Astrocyte of the spinal cord (primary cell): ENCODE measurements at places on chromosomes 6 and 20.

DNA sequence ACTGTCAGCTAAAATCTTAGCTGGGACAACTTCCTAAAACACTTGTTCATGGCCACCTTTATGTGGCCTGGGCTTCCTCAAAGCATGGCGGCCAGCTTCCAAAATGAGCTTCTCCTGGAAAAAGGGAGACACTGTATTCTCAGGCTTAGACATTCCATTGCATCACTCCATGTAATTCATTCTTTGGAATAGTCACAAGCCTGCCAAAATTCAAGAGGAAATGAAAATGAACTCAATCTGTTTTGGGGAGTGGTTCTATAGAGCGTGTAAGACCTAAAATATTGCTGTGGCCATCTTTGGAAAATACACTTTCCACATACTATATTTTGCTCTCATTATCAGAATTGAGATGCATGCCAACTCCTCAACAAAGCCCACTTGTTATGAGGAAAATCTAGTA lies 687.0 kb downstream of the KIF16B start:
- DNase-seq = no peak

DNA sequence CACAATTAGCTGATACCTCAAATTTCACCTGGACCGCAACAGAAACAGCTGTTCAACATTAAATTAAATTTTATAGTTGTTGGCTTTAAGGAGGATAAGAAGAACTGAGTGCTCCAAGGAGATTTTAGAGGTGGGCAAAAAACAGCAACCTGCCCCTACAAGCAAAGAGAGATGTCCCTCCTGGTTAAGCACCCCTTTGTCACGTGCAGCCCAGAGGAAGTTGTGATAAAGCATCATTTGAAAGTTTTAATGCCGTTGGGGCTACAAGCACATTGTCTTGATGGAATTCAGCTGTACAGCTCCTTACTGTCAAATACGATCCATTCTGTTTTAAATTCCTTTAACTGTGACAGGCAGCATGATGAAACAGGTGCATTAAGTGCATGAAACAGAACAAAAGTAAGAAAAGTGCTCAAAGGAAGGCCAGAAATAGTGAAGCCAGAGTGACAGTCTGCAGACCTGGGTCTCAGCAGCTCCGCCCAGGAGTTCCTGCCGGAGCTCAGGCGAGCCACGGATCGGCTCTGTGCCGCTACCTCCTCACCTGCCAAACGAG lies 195.0 kb downstream of the GMPR start:
- DNase-seq = no peak

DNA sequence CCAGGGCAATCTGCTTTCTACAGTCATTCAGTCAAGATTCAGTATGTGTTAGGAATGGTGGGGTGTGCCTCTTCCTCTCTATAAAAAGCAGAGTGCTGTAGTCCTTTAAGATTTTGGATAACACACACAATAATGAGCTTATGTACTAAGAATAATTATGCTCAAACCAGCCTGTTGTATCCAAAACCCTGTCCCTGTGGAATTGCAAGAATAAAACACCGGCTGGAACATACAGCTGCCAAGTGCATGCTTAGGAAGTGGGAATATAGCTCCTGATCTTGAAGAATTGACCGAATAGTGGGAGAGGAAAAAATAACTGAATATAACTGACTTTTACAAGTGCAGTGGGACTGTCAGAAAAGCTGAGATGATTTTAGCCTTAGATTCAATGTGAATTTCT lies 979 bp upstream of the MOCS1 start:
- no peak for DNase-seq

DNA sequence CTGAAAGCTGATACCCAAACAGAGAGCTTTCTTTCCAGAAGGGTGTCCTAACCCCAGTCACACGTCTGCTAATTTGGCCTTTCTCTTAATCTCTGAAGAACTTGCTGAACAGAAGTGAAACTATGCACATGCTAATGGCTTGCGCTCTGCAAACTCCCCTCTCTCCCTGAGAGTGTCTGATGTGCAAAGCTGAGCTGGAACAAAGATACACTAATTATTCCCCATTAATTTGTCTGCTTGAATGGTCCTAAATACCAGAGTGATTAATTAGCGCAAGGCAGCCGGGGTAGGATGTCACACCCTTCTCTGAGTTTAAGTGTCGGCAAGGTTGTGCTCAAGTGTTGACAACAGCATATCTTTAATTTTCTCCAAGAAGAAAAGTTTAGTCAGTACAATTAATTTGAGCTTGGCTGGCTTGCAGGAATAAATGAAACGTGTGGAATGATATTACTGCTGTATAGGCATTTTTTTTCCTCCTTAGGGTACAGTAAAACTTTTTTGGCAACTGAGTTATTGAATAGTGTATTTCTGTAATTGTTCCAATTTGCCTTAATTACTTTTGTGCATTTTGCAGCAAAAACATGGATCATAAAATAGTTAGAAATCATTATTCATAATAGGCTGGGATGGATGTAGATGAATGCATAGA lies 715.9 kb upstream of the POU3F2 start:
- no peak for DNase-seq

- DNase-seq = peak; percentile 63
These were observed 46.7 kb downstream of the TRERF1 start for GRCh38 chr6:42405021-42405420.

DNA sequence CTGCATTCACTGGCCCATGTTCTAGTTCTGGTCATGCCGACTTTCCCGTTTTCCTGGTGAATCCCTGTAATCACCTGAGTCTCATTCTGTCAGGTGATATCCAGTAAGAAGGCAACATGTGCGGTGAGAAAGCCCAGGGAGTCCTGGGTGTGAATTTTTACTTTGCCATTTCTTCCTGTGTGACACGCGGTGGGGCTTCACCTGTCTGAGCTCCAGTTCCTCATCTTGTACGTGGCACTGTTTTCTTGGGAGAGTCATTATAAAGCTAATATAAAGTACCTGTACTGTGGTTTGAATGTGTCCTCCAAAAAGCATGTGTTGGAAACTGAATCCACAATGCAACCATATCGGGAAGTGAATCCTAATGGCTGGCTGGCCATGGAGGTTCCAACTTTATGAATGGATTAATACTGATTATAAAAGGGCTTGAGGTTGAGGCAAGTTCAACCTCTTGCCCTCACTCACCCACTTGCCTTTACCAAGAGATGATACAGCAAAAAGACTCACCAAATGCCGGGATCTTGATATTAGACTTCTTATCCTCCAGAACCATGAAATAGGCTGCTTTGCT lies 5.1 kb downstream of the HLA-E start:
- DNase-seq = no peak

GRCh38 chr20:35908007-35908406 lies 46.3 kb downstream of the SCAND1 start:
- DNase-seq = no peak

- DNase-seq = no peak
These were observed 237.7 kb downstream of the FOXA2 start for GRCh38 chr20:22346716-22347115.

GRCh38 chr6:42103753-42104094 lies 38.7 kb downstream of the C6orf132 start:
- DNase-seq = no peak

DNA sequence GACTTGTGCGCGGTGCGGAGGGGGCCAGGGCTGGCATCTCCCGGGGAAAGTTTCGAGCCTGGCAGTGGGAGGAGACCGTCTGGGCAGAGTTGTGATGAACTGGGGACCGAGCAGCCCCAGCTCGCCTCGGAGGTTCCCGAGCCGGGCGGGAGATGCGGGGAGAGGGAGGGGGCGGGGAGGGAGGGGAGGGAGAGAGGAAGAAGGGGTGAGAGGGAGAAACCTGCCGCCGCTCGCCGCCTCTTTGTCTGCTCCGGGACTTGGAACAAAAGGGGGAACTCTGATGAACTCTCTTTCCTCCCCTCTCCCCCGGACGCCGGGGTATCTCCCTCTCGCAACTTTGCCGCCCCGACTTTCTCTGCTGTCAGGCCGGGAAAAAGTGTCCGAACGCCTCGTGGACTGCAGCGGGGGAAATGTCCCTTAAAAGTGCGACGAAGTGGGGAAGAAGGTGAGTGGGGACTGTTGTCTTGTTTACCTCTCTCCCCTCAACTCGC lies 72.7 kb downstream of the SOX4 start:
- DNase-seq = no peak
